Ascending aorta (tissue), 2 donors: ENCODE measurements at places on chromosomes 11 and 22. TPM values are rescaled to one million over a fixed set of nuclear protein-coding genes. Genes with fewer than 3 reads are reported as not detected.

SGSM1 gene
- 4.2 TPM for total RNA-seq

TUG1 gene
- total RNA-seq = 46.2 TPM

DNA sequence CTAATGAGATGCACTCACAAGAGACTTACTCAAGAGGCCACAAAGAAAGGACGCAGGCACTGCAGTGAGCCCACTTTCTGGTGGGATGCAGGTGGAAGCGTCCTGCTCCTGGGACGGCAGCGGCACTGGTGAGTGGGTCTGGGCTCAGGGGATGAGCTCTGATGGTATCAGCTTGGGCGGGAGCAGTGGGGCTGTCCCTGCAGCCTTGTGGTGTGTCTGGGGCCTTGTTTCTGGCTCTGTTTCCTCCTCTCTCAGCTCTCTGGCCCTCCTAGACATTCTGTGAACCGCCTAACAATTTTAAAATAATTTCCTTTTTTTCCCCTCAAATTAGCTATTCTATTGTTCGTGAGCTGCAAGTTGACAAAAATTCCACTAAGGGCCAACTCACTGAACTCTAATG lies 8.8 kb upstream of the ST14 start:
- H3K27me3 ChIP-seq = no peaks in the 10 kb centered on the region
- no peak for DNase-seq
- H3K4me1 ChIP-seq = no peaks in the 10 kb centered on the region
- H3K4me3 ChIP-seq = no peak overlapping the region
- peaks cover 2% of the 10 kb centered on the region for H3K36me3 ChIP-seq
- no peak overlapping the region for H3K27ac ChIP-seq

DNA sequence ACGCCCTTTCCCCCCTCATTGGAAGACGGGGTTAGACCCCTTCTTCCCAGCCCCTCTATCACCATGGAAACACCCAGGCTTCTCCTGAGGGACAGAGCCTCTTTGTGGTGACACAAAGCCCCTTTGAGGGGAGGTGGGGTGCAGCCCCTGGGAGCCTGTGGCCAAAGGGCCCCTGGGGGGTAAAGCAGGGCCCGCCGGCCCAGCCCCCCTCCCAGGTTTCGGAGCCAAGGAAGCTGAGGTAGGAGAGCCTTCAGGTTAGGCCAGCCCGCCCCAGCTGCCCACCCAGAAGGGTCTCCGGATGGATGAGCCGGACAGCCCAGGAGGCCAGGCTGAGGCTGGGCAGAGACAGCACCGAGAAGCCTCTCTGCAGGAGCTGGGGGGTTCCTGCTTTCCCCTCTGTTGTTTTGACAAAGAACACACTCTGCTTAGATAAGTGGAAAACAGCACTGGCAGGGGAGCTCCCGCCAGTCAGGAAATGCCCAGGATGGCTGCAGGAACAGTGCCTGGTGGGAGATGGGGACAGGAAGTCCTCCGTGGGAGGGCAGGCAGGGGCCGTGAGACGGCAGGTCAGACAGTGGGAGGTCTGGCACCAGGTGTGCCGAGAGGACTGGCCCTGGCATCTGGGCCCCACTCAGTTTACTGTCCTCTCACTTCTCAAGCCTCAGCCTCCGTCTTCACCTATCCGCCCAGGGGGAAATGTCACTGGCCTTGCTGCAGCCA lies 18.2 kb downstream of the ARVCF start:
- H3K27me3 ChIP-seq = no peaks in the 10 kb centered on the region
- no peak overlapping the region for H3K4me3 ChIP-seq
- H3K4me1 ChIP-seq = peaks cover 23% of the 10 kb centered on the region
- H3K27ac ChIP-seq = peak overlapping the region; percentile 26
- no peaks in the 10 kb centered on the region for H3K36me3 ChIP-seq

DNA sequence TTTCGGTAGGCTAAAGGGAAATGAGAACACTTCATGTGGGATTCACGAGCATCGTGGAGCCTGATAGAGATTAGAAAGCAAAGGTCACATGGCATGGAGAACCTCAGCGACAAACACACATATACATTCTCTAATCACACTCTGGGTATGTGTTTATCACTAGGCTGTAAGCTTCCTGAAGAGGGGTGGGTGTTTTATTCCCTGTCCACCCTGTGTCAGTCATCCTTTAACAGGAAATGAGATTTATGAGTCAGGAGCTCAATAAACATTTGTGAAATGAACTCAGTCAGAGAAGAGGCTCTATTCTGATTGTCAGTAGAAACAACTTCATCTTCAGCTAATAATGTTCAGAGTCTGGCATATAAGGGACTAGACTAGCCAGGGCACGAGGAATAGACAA lies 71.7 kb upstream of the EIF3M start:
- H3K27ac ChIP-seq = no peak overlapping the region
- no peaks in the 10 kb centered on the region for H3K4me1 ChIP-seq
- no peak for DNase-seq
- no peaks in the 10 kb centered on the region for H3K36me3 ChIP-seq

DNA sequence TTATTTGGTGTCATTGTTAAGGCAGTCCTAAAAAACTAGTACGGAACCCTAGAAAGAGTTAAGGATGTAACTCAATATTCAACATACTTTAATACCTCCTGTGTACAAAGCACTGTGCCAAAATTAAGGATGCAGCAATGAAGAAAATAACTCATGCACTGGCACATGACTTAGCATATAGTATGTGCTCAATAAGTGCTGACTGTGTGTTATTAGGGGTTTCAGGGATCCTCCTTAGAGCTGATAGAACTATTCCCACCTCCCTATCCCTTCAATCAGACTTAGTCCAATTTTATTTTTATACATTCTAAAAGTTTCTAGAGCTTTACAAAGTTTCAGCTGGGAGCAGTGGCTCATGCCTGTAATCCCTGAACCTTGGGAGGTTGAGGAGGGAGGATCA lies 6.1 kb upstream of the FEZ1 start:
- H3K36me3 ChIP-seq = no peaks in the 10 kb centered on the region
- DNase-seq = no peak
- no peak overlapping the region for H3K27ac ChIP-seq
- H3K27me3 ChIP-seq = no peaks in the 10 kb centered on the region
- H3K4me3 ChIP-seq = no peak overlapping the region
- H3K4me1 ChIP-seq = no peaks in the 10 kb centered on the region

NPAS4 gene
- total RNA-seq = 5.0 TPM
